ENCODE measurements at places on chromosomes 11 and 22.
A peak's percentile ranks its signal among the peaks of the same experiment; 100 is the strongest.

- DNase-seq = peak; percentile 94
Observed at GRCh38 chr11:63938479-63939396, at the start of gene NAA40. Gene NAA40, plus strand, starts transcription at chr11:63939002. Its CDS starts 95 bp downstream, at chr11:63939097.

DNA sequence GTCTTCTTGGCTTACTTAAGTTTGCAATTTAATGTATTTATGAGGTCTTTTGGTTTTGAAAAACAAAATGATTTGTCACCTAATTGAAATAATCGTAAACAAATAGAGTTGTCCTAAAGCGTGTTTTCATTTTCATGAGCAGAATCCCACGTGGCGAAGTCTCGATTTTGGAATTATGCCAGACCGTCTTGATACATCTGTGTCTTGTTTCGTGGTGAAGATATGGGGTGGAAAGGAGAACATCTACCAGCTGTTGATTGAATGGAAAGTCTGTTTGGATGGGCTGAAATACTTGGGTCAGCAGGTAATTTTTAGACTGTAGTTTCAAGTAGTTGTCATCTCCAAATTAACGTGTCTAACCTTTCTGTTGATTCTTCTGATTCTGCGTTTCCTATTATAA is 64.7 kb downstream of the UVRAG start:
- DNase-seq = no peak

GRCh38 chr22:49793296-49793695 is 34.4 kb downstream of the BRD1 start:
- DNase-seq = no peak

DNA sequence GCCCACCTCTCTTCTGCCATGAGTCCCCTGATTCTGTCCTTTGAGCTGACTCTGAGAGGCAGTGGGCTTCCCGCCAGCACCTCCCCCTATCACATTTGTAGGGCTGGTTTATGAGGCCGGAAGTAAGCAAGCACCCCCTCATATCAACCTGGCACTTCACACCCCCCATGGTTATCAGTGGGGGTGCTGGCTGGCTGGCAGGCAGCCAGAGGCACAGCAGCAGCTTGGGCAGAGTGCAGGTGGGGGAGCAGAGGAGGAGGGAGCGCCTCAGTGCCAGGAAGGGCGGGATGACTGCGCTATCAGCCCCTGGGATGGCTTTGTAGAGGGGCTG is 22.9 kb upstream of the CHRM4 start:
- DNase-seq = no peak
